Activated CD4-positive, alpha-beta T cell treated with anti-CD3 and anti-CD28 coated beads, Interleukin-2, amount 50 U/mL, for 1 hour (primary cell): ENCODE measurements at places on chromosomes 11 and 22.

DNA sequence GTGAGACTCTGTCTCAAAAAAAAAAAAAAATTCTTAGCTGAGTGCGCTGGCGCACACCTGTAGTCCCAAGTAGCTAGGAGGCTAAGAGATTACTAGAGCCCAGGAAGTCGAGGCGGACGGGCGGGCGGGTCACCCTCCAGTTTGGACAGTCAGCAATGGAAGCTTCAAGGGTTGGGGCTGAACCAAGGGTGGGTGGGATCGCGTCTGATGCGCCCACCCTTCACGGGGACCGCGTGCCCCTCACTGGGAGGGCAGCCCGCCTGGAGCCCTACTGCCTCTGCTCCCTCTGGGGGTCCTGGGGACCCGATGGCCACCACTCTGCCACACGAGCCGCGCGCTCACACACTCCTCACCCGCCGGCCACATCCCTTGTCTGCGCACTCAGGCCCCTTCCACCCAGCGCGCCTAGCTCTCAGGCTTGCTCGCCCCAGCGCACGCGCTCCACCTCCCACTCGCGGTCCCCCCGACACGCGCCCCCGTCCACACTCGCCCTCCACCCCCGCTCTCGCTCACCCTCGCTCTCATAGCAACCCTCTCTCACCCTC, 494 bp downstream of the CHID1 start:
- DNase-seq: no peak

DNA sequence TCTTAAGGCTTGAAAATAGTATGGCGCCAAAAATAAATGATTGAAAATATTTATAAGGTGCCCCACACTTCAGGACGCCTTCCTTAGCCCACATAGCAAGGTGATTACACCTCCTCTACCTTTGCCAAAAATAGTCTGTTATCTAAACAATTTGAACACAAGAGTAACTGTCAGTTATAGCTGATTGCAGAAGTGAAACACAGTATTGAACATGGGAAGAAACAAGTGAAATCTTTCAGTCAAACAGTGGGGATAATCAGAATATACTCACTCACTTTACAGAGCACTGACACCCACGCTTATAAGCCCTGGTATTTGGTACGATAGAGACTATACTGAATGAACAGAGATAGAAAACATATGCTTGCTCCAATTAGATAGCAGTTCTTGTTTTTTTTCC, 203.1 kb downstream of the RAB38 start:
- DNase-seq: no peak

DNA sequence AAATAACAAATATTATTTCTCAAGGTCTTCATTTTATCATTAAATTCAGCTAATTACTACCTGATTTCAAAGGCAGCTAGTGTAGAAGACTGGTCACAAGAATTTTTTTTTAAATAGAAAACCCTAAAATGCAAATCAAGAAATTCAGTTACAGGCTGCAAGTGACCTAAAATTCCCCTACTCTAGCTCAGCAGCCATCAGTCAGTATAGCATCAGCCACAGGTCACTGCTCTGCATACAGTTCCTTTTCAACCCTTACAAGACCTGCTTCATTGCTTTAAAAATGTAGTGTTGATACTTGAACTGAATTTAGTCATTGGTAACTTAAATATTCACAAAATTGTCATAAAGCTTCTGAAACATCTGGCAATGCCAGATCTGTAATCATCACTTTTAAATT, 9.5 kb upstream of the B3GNT6 start:
- no peak for DNase-seq

DNA sequence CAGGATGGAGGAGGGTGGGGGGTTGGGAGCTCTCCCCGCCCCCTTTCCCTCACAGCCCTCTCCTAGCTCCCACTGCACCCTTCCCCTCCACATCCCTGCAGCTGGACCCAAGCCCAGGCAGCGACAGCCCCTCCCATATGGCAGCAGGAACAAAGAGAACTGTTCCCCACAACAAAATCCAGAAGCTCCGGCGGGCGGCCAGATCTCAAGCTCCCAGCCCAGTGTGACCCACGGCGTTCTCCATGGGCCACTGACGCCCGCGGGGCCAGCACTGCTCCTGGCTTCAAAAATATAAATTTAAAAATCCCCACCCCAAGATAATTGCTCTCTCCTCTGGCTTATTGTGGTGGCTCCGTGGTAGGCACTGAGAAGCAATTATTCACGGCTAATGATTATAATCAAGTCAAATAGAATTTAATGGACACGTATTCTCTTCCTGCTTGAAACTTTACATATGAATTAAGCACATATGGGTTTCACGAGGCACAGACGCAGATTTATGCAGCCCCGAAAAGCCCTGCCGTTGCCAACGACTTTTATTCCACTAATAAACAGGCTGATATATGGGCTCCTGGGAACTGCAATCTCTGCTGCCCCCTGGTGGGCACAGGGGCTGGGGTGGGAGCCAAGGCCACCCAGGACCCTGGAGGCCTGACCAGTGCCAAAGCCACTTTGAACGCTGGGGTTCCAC, 17.5 kb downstream of the MACROD1 start:
- DNase-seq: peak; percentile 69

GRCh38 chr11:111422494-111423249, 43.6 kb upstream of the POU2AF1 start:
- peak; percentile 37 for DNase-seq

GRCh38 chr11:75241036-75241905, 697 bp downstream of the TPBGL start:
- peak; percentile 85 for DNase-seq

GRCh38 chr11:1219446-1219833, 3.4 kb upstream of the MUC5B start:
- DNase-seq: no peak

GRCh38 chr11:77418155-77418970, 55.5 kb downstream of the PAK1 start:
- DNase-seq: no peak

GRCh38 chr11:96112192-96113128, 188.6 kb upstream of the MTMR2 start:
- DNase-seq: no peak

DNA sequence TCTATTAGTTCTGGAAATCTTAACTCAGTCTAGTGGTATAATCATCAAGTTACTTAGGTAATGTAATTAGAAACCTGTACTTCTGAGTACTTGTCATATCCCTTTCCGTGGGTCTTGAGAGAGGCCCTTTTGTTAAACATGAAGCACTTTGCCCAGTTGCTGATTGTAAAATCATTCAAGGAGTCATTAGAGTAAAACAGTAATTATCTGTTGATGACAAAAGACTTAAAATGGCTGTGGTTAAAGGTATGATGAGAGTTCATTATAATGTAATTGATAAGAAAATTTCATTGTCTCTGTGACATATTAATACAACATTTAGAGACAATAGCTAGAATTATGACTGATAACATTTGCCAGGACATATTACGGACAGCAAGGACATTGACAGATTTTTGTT, 34.3 kb downstream of the PRR5L start:
- no peak for DNase-seq

DNA sequence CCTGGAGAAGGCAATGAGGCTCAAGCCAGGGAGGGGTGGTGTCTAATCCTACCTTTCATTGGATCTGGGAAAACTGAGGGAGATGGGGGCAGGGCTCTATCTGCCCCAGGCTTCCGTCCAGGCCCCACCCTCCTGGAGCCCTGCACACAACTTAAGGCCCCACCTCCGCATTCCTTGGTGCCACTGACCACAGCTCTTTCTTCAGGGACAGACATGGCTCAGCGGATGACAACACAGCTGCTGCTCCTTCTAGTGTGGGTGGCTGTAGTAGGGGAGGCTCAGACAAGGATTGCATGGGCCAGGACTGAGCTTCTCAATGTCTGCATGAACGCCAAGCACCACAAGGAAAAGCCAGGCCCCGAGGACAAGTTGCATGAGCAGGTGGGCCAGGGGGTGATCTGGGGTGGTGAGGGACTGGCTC, at the start of gene FOLR1:
TSS of gene FOLR1 (plus strand) at position 180 of the 421 bp plus-strand sequence. CDS start at position 214, 34 bp downstream.
- no peak for DNase-seq

DNA sequence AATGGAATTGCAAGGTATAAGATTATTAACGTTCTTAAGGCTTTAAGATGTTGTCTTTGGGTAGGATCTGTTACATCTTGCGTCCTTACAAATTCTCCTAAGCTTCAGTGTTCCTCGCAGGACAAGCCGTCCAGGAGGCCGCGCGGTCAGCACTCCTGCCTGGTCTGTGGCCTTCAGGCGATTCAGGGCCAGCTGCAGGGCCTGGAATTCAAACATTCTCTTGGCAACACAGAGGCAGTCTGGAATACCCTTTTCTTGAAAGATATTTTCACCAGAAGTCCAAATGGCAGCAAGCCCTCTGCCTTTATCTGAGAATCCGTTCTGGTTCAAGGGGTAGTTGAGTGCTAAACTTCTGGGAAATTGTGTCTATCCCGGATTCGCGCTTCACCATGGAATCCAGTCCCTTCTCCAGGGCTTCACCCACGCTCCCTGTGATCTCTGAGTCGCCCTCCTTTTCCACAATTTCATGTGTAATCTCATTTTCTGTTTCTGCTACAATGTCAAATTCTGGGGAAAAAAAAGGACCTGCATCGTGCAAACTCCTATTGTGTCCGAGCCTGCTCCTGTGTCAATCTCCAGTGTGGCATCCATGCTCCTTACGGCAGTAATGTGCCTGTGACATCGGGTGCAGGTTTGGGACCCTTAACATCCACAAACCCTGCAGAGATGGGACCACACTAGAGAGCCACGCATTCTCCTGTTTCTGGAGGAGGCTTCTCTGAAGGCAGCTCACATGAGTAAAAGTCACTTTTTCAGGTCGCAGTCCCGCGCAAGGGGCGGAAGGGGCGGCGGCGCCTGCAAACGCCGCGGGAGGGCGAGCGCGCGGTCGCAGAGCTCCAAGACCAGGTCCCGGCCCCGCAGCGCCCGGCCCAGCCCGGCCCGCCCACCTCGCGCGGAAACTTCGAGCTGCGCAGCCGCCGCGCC, 25.4 kb upstream of the SORL1 start:
- peak; percentile 48 for DNase-seq

- DNase-seq: no peak
These were observed 496.0 kb downstream of the MIAT start for GRCh38 chr22:27153386-27153785.

GRCh38 chr11:12106501-12106900, 3.9 kb upstream of the MICAL2 start:
- no peak for DNase-seq

- DNase-seq: no peak
These were observed 120.6 kb downstream of the MICAL3 start for GRCh38 chr22:17903564-17904295.

GRCh38 chr11:128302425-128303186, 284.8 kb downstream of the ETS1 start:
- DNase-seq: peak; percentile 55

DNA sequence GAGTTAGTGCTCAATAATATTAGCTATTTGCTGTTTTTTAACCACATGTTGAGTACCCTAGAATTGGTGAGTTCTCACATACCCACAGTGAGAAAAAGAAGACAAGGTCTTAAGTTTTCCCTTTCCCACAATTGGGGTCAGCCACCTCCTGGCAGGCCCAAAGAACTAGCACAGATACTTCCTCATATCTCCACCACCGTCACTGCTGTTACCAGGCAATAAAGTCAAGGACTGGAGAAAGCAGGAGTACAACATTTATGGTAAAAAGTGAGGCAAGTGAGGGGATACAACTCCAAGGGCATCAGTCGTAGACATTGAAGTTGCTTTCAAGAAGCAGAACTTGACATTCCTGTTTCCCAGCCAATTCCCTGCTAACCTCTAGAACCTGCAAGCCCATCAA, 19.6 kb downstream of the ELP4 start:
- DNase-seq: no peak

GRCh38 chr22:48654492-48654891, 1173.2 kb downstream of the BRD1 start:
- DNase-seq: no peak

DNA sequence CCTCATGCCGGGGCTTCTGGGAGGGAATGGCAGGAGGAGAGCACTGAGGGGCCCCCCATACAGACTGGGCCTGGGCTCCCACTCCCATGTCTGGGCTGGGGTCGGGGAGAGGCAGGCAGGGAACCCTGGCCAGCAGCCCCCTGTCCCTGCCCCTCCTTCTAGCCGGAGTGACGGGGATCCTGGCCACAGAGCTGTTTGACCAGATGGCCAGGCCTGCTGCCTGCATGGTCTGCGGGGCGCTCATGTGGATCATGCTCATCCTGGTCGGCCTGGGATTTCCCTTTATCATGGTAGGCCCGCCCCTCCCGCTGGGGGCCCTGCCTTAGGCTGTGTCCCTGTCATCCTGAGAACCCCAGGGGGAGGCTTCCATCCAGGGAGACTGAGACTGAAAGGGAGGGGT, 10.0 kb upstream of the MIF start:
- no peak for DNase-seq

- no peak for DNase-seq
These were observed 115.4 kb upstream of the OR4B1 start for GRCh38 chr11:48101044-48101733.

- no peak for DNase-seq
These were observed at the start of gene BAIAP2L2 for GRCh38 chr22:38110008-38110862. BAIAP2L2 (minus strand) TSS chr22:38110684; CDS start chr22:38110525, 159 bp downstream.

- DNase-seq: no peak
These were observed 158.4 kb downstream of the LRRC4C start for GRCh38 chr11:41301023-41301422.

- no peak for DNase-seq
These were observed 14.9 kb upstream of the PPFIA1 start for GRCh38 chr11:70255477-70256116.

DNA sequence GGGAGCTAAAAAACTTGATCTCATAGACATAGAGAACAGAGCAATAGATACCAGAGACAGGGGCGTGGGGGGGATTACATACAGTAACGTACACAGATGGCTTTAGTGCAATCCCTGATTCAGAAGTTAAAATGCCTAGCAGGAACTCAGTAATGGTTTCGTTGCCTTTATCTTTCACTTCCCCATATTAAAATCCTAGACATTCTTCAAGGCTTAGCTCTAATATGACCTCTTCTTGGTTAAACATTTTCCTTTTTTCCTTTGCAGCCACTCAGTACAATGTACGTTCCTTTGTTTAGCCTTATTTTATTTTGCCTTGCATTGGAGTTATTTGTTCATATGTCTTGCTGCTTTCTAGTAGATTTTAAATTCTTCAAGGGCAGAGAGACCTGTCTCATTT, 104.9 kb downstream of the C11orf87 start:
- no peak for DNase-seq

GRCh38 chr11:79090191-79090705, 350.6 kb downstream of the TENM4 start:
- no peak for DNase-seq

GRCh38 chr22:17009640-17010291, 1.7 kb upstream of the GAB4 start:
- DNase-seq: no peak
